ENCODE measurements at places on chromosomes 3 and 15. TPM values are rescaled to one million over a fixed set of nuclear protein-coding genes. Genes with fewer than 3 reads are reported as not detected.

GRCh38 chr15:98850961-98851572 lies 156.5 kb downstream of the PGPEP1L start:
- DNase-seq: peak; percentile 94
- peak overlapping the region; percentile 66 for H3K4me3 ChIP-seq
- H3K27me3 ChIP-seq: no peaks in the 10 kb centered on the region
- no peaks in the 10 kb centered on the region for H3K36me3 ChIP-seq
- H3K4me1 ChIP-seq: peaks cover 45% of the 10 kb centered on the region

DNA sequence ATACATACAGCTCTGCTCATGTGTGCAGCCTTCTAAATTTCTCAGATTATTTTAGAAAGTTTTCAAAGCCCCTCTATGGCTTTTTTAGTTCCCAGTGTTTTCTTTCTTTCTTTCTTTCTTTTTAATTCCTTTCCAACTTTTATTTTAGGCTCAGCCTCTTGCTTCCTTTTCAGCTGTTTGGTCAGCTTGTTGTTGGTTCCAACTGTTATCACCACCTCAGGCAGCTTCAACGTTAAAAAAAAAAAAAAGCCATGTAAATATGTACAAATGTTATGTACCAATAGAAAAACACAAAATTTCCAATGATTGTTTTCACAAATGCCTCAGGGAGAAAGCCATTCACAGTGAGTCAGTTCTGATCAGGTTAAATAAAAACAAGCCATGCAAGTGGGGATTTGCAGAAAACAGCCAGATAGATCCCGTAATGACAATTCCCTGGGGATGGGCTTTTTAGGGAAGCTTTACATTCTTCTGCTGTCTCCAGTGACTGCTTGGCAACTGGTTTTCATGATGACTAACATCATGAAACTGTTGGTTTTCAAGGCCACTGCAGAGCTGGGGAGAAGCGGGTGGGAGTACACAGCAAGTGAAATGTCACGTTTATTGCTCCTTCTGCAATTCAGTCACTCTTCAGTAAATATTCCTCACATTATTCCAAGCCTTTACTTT lies 908.4 kb downstream of the EPHA3 start:
- no peaks in the 10 kb centered on the region for H3K36me3 ChIP-seq
- H3K4me3 ChIP-seq: no peak overlapping the region
- no peaks in the 10 kb centered on the region for H3K27me3 ChIP-seq
- DNase-seq: no peak

- H3K4me1 ChIP-seq: peaks cover 51% of the 10 kb centered on the region
- peaks cover 29% of the 10 kb centered on the region for H3K36me3 ChIP-seq
- H3K27me3 ChIP-seq: no peaks in the 10 kb centered on the region
- peak overlapping the region; percentile 95 for H3K27ac ChIP-seq
Measured at GRCh38 chr3:57557085-57557537, 1.0 kb downstream of the PDE12 start.

DNA sequence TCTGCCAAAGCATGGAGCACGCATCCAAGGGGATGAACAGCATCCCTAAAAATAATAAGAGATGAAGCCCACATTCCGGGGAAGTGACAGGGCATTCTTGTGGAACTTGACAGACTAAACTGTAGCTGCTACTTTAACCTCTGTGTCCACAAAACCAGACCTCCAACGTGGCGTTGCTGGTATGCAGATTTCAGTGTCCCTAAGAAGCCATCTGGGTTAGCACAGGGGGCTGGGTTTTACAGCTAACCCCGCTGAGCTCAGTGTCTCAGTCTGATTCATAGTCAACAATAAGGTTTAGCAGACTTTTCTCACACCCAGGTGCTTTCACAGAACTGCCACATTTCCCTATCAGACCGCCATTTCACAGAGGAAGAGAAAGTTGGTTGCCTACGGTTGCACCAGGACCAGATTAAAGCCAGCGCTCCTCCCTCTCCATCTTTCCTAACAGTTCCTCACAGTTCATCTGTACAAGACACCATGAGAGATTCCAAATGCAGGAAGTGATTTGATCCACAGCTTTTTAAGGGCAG lies 61.6 kb upstream of the CTDSPL start:
- no peak overlapping the region for H3K4me3 ChIP-seq
- H3K27ac ChIP-seq: no peak overlapping the region
- no peaks in the 10 kb centered on the region for H3K27me3 ChIP-seq

GRCh38 chr3:194711286-194711685 lies 25.6 kb downstream of the FAM43A start:
- DNase-seq: no peak
- no peaks in the 10 kb centered on the region for H3K27me3 ChIP-seq
- no peaks in the 10 kb centered on the region for H3K36me3 ChIP-seq
- H3K27ac ChIP-seq: no peak overlapping the region
- H3K4me3 ChIP-seq: no peak overlapping the region
- H3K4me1 ChIP-seq: no peaks in the 10 kb centered on the region

DNA sequence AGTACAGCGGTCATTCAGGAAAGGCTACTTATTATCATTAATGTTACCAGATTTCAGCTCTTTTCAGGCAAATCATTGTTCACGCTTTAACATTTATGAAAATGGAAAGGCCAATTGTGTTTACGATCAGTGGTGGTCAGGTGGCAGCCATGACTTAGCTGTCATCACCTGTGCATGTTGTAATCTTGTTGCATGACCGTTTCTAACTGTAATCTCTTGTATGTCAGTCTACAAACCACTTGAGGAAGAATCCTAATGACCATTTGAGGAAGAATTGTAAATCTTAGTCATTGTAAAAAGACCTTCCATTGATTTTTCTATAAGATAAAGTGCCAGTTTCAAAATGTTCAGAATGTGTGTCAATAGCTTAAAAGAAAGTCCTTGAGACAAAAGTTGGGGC lies 100.4 kb downstream of the SERPINI1 start:
- DNase-seq: no peak
- H3K4me1 ChIP-seq: peaks cover 12% of the 10 kb centered on the region
- H3K36me3 ChIP-seq: no peaks in the 10 kb centered on the region
- no peak overlapping the region for H3K4me3 ChIP-seq
- no peak overlapping the region for H3K27ac ChIP-seq

Gene CCR9
- not detected for total RNA-seq

Gene ZNF619
- 5.4 TPM for total RNA-seq

GRCh38 chr3:150407808-150408220 lies 284 bp upstream of the TSC22D2 start:
- peak overlapping the region; percentile 99 for H3K27ac ChIP-seq
- no peaks in the 10 kb centered on the region for H3K36me3 ChIP-seq
- peaks cover 21% of the 10 kb centered on the region for H3K4me1 ChIP-seq
- DNase-seq: no peak

Gene USP13
- 10.5 TPM for total RNA-seq

DNA sequence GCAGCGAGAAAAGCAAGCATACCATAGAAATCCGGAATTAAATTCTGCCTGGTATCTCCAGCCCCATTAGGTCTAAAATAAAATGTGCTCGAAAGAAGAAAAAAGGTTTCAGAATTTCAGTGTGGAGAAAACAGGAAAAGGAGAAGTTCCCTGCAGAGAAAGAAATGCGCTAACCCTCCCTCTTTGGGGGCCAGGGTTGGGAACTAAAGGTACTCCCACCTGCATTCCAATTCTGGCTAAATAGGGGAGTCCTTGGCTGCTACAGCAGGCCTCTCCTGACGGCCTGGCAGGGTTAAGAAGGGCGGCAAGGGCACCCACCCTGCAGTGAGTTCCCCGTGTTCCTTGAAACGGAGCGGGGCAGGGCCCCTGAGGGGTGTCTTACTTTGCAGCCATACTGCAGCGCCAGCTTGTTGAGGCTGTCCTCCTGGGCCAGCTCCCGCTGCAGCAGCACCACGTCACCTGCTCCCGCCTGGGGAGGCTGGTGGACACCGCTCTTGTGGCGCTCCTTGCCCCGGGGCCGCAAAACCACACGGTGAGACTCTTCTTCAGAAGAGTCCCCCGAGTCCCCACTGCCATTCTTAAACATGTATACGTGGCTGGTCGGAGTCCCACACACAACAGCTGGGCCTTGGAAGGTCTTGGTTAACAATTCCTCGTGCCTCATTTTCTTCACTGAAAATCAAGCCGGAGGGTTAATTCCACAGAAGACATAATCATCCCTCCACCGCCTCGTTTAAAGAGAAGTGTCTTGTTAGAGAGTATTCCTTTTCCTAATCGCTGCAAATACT lies 1.7 kb downstream of the LYSMD4 start:
- no peaks in the 10 kb centered on the region for H3K27me3 ChIP-seq
- H3K27ac ChIP-seq: peak overlapping the region; percentile 90
- DNase-seq: no peak
- H3K4me1 ChIP-seq: peaks cover 48% of the 10 kb centered on the region
- H3K36me3 ChIP-seq: peaks cover 21% of the 10 kb centered on the region

DNA sequence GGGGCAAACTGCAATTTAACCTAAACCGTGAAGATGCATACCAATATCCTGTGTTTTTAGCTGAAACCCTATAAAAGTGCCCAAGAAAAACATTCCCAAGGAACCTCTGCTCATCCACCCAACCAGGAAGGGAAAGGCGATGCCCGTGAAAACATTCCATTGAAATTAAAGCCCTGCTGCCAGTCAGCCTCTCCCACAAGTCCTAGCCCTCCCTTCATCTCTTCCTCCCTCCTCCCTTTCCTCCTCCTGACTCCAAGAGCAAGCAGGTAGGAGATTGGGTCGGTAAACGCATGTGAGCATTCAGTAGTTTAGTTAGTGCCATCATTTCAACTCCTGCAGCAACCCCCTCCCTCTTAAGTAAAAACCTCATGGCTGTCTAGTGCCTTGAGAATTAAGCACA lies 27.7 kb downstream of the HES1 start:
- DNase-seq: no peak
- H3K4me3 ChIP-seq: no peak overlapping the region
- no peaks in the 10 kb centered on the region for H3K27me3 ChIP-seq
- no peak overlapping the region for H3K27ac ChIP-seq
- peaks cover 8% of the 10 kb centered on the region for H3K4me1 ChIP-seq

GRCh38 chr3:159007331-159007730 lies 205.5 kb downstream of the MFSD1 start:
- no peak for DNase-seq
- H3K4me3 ChIP-seq: no peak overlapping the region
- no peaks in the 10 kb centered on the region for H3K27me3 ChIP-seq
- no peaks in the 10 kb centered on the region for H3K36me3 ChIP-seq
- H3K27ac ChIP-seq: no peak overlapping the region
- H3K4me1 ChIP-seq: peaks cover 6% of the 10 kb centered on the region

GRCh38 chr3:14861031-14861430 lies 42.3 kb downstream of the FGD5 start:
- no peak overlapping the region for H3K4me3 ChIP-seq
- H3K27ac ChIP-seq: peak overlapping the region; percentile 58
- H3K36me3 ChIP-seq: peaks cover 15% of the 10 kb centered on the region
- no peak for DNase-seq

GRCh38 chr3:187318819-187319616 lies 27.5 kb upstream of the MASP1 start:
- no peak overlapping the region for H3K27ac ChIP-seq
- no peak for DNase-seq
- no peaks in the 10 kb centered on the region for H3K36me3 ChIP-seq
- H3K4me1 ChIP-seq: peaks cover 4% of the 10 kb centered on the region
- H3K4me3 ChIP-seq: peak overlapping the region; percentile 31

GRCh38 chr15:43204016-43204901 lies 16.6 kb downstream of the EPB42 start:
- H3K27me3 ChIP-seq: no peaks in the 10 kb centered on the region
- H3K27ac ChIP-seq: no peak overlapping the region
- H3K4me1 ChIP-seq: peaks cover 5% of the 10 kb centered on the region
- H3K36me3 ChIP-seq: no peaks in the 10 kb centered on the region
- DNase-seq: peak; percentile 72

Gene MLF1
- 9.1 TPM for total RNA-seq

GRCh38 chr3:12456441-12456840 lies 27.8 kb upstream of the TSEN2 start:
- no peak overlapping the region for H3K27ac ChIP-seq
- no peaks in the 10 kb centered on the region for H3K27me3 ChIP-seq
- H3K4me3 ChIP-seq: no peak overlapping the region
- no peak for DNase-seq
- no peaks in the 10 kb centered on the region for H3K4me1 ChIP-seq

Gene WNT7A
- total RNA-seq: not detected

DNA sequence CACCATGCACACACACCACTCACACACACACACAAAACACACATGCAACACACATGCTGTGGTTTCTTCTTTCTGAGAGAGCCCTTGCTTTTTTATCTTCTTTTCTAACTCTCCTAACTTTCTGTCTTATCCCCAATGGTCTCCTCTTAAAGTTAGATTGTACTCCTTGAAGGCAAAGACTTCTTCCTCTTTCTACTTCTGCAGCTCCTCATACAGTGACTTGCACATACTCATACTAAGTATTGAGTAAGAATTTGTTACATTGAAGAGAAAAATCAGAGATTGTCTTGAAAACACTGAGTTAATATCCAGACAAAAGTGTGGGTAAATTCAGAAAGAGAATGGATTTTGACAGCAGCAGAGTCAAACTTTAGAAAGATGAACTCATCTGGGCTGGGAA lies 64.4 kb downstream of the GTPBP8 start:
- H3K4me3 ChIP-seq: no peak overlapping the region
- H3K27me3 ChIP-seq: no peaks in the 10 kb centered on the region
- no peak overlapping the region for H3K27ac ChIP-seq
- H3K4me1 ChIP-seq: peaks cover 15% of the 10 kb centered on the region

GRCh38 chr3:170508839-170509238 lies 77.0 kb downstream of the SLC7A14 start:
- H3K4me3 ChIP-seq: no peak overlapping the region
- no peaks in the 10 kb centered on the region for H3K36me3 ChIP-seq
- H3K27ac ChIP-seq: no peak overlapping the region
- H3K4me1 ChIP-seq: no peaks in the 10 kb centered on the region

- H3K27ac ChIP-seq: peak overlapping the region; percentile 89
- H3K4me1 ChIP-seq: peaks cover 72% of the 10 kb centered on the region
- no peak overlapping the region for H3K4me3 ChIP-seq
- no peak for DNase-seq
- H3K36me3 ChIP-seq: no peaks in the 10 kb centered on the region
- no peaks in the 10 kb centered on the region for H3K27me3 ChIP-seq
Measured at GRCh38 chr15:75721923-75722870, 9.5 kb upstream of the CSPG4 start.

All from esophagus muscularis mucosa (tissue), 4 donors.